ENCODE measurements at places on chromosomes 12 and 14. TPM values are rescaled to one million over a fixed set of nuclear protein-coding genes. Genes with fewer than 3 reads are reported as not detected.

PKP2 gene
- 9.8 TPM for total RNA-seq

LRRIQ1 gene
- total RNA-seq, result 0.45 TPM

TAS2R43 gene
- total RNA-seq, result not detected

SRSF9 gene
- 192 TPM for total RNA-seq

SERPINA12 gene
- not detected for total RNA-seq

PPM1H gene
- total RNA-seq, result 3.0 TPM

ZNF385A gene
- total RNA-seq, result 7.3 TPM

TAS2R13 gene
- 0.24 TPM for total RNA-seq

Data from A375 (cell line).